ENCODE measurements at places on chromosomes 12 and 14.

DNA sequence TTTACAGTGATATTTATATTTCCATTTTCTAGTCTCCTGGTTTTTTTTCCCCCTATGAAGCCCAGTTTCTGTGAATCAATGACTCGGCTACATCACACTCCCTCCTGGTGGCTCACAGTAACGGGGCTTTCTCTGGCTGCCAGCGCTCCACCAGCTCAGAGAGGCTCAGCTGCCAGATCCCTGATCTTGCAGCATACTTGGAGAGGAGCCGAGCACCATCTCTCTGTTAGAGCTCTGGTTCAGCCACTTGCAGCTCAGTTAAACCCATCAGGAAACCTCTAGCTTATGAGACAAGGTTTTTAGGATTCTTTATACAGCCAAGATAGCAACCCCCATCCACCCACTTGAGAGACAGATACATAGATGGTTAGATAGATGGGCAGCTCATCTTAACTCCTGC is 74.6 kb downstream of the CIT start:
- no peak for DNase-seq

- DNase-seq: no peak
Measured at GRCh38 chr12:6765048-6765633, 1.0 kb upstream of the PTMS start.

DNA sequence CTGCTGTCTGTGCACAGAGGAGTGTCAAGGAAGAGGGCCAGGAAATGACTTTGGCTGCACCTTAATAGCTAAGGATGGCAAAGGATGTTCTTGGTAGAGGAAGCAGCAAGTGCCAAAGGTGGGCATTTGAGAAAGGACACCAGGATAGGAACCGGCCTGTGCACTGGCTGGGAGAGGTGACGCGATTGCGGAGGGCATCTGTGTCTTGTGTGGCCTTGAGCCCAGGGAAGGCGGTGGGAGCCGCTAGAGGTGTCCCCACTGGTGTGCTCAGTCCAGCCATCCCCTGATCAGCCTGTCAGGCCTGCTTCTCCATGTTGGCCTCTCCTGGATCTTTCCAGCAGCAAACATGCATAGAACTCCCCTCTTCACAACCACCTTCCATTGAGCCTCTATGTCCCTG is 30.2 kb downstream of the PAPLN start:
- no peak for DNase-seq

GRCh38 chr12:107511292-107511691 is 174.3 kb upstream of the PWP1 start:
- DNase-seq: no peak
